ENCODE measurements at places on chromosomes 5 and 9.

- no peak for DNase-seq
Observed at GRCh38 chr5:167128581-167128980, 1162.9 kb upstream of the WWC1 start.

DNA sequence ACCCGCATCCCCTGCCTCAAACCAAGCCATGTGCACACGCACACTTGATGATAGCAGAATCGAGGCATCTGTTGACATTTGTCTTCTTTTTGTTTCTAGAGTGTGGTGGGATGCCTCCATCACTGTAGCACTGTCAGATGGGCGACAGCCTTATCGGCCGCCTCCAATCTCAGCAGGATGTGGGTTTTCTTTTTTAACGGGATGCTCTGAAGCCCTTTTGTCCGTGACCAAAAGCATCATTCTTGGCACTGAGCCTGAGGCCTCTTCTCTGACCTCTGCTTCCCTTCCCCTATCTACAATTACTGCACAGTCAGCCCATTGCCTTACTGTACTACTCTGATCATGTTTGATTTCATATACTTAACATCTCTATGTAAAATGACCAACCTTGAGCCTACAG, 78.3 kb downstream of the LMNB1 start:
- DNase-seq = no peak

GRCh38 chr9:136726631-136727191, 14.3 kb downstream of the DIPK1B start:
- no peak for DNase-seq

- DNase-seq = no peak
Observed at GRCh38 chr5:138932171-138932810, 57.2 kb upstream of the LRRTM2 start.

GRCh38 chr5:96821260-96821916, 13.6 kb upstream of the ERAP1 start:
- no peak for DNase-seq

DNA sequence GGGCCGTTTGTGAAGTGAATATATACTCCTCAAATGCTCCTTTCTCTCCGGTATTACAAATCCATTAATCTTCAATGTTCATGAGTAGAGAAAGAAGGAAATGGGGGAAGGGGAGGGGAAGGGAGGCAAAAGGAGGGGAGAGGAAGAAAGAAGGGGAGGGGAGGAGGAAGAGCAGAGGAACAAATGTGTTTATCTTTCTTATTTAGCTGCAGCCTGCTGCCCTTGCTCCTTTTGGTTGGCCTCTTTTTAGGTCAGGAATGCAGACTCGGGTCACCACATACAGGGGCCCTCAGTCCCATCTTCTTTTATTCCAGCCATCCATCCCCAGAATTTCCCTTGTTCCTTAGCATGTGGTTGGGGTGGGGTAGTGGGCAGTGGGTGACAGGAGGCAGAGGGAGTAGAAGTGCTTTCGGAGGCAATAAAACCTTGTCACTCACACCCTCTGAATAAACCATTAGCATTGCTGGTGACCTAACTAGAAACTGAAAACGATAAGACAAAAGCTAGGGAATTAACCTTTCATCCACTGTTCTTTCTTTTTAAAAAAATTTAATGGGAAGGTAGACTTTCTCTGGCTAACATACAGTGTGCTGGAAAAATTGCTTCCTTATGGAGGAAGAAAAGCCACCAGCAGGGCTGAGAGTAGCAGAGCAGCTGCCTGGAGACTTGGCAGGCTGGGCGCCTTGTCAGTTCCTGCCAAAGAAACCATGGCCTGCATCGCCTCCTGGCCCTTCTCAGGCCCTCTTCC, 16.8 kb upstream of the PRLR start:
- DNase-seq = no peak

DNA sequence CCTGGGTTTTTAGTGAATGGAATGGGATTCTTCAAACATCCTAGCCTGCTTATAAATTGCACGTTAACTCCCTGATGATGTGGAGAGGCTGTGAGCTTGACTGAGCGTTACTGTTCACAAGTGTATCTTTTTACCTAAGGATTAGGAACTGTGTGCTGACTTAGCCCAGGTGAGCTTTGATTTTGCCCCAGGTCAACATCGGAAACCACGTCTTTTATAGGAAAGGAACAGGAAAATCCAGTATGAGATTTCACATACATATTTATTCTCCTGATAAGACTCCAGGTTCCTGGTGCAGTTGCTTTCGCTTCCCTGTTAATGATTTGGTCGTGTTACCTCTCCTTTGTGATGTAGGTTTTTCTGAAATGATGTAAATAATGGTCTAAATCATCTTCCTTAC, 103.2 kb upstream of the BASP1 start:
- no peak for DNase-seq

DNA sequence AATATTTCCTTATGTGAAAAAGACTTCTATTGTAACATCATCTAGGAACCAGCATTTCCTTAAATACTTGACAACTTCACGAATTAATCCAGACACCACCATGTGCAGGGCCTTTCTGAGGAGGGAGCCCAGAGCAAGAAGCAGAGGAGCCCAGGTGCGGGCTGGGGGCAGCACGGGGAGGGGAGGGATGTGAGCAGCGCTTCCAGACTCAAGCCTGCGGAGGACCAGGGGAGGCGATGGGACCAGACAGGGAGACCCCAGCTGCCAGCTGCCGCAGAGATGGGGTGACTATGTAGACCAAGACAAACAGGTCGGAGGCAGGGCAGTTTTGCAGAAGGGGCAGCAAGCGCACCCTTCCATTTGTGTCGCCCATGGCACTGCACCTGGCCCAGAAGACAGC, 596.1 kb downstream of the IRX1 start:
- no peak for DNase-seq

DNA sequence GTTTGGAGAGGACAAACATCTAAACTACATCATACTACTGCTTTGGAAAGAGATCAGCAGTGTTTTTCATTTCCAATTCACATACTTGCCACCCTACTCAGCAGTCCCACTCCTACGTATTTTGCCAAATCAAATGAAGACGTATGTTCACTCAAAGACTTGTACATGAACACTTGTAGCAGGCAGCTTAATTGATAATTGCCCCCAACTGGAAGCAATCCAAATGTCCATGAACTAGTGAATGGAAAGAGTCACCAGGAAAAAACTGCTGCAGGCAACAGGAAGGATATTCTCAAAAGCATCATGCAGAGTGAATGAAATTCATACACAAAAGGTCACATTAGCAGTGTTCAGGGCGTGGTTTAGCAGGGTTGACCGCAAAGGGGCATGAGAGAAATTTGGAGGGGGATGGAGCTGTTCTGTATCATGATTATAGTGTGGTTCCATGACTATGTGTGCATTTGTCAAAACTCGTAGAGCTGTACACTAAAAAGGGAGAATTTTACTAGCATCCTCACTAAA, 38.8 kb downstream of the PAEP start:
- DNase-seq = no peak

DNA sequence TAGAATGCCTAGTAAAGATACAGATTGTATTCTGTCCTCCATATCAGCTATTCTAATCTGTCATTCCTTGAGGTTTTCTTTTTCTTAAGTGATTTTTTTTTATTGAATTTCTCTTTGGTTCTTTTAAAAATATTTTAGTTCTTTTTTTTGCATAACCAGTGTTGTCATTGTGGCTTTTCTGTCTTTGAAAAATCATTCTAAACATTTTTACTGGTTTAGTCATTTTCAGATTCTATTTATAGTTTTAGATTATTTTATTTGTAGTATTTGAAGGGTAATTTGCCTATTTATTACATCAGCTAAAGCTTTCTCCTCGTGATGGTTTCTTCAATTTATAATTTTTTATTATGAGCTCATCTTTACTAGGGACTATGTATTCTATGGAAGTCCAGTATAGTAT, 78.1 kb downstream of the NDUFAF2 start:
- DNase-seq = no peak

DNA sequence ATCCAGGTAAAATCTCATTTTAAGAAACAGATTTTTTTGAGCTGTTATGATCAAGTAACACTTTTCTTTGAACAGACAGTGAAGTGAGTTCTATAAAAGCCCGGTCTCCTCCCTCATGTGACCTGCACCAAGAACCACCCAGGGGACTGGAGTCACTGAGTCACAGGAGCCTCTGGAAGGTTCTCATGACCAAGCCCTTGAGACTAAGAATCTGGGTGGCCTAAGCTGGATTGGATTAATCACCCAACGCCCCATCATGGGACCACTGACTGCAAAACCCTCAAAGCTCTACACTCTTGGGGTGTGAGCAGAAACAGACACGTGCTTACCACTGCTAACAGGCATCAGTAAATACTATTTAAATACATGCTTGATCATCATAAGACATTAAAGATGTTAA, 48.4 kb downstream of the SECISBP2 start:
- no peak for DNase-seq

- no peak for DNase-seq
Observed at GRCh38 chr9:116366241-116366640, 212.7 kb downstream of the PAPPA start.

DNA sequence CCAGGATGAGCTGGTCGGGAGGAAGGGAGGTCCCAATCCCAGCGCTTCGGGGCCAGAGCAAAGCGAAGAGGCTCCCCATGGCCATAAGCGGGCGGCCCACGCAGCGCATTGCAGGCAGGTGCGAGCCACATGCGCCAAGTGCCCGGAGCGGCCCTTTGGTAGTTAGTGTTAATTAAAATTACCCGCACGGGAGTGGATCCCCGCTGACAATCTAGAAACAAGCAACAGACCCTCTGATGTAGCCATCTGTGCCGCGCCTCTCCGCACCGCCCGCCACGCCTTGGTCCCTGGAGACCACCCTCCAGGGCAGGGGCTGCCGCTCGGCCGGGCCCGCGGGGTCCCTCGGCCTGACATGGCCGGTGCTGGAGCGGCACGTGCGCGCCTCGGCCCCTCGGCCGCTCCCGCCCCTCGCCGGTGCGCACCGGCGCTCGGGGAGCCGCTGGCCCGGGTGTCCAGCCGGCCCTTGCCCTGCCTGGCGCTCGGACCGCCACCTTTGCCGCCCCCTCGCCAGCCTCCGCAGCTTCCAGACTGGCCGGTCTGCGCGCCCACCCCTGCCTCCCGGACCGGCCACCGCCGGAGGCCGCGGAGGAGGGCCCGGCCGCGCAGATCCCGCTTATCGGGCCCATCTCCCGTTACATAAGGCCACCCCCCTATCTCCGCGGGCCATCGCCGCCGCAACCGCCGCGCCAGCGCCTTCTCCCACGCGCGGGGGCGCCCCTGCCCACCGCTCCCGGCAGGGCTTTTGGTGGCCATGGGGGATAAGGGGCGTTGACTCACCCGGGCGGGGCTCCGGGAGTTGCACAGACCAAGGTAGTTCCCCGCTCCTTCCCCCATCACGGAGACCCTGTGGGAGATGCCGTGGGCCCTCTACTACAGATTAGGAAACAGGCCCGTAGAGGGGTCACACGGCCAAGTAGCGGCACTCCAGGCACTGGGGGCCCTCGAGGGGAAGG, 1.9 kb upstream of the IL13 start:
- no peak for DNase-seq

GRCh38 chr5:80714570-80715298, 60.0 kb upstream of the DHFR start:
- no peak for DNase-seq

GRCh38 chr5:95958310-95959014, 3.2 kb downstream of the ELL2 start:
- DNase-seq = no peak

DNA sequence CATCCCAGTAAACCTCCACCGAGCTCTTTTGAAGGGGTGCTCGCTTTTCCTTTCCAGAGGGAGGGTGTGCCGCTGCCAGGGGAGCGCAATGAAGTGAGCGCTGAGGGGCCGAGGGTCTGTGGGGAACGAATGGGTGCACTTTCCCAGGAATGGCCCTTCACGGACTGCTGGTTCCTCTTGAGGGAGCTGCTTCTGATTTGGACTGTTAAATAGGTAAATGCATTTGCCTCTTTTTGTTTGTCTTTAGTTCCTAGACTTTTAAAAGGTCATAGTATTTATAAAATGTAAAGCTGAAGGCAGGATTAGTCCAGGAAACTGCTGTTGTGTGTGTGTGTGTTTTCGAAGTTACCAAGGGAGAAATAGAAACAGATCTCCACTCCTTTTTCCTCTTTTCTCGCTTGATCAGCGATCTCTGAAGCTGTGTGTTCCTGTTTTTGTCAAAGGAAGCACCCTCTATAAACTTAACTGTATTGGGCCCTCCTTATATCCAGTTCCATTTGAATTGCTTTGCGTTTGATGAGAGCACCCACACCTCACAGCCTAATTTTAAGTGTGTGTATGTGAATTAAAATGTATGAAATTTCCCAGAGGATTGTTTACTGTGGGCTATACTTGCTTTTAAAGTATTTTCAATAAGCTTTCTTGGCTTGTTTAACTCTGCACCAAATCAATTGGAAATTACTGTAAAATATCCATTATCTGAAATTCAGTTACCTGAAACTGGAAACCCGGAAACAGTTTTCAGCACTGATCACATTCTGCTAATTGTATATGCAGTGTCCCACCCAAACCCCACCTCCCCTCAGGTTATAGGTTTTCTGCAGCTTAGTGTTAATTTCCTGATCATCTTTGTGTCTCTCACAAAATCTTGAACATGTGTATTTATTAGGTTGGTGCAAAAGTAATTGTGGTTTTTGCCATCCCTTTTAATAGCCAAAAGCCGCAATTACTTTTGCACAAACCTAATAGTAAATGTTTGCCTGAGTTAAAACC, 966 bp downstream of the SNX2 start:
- no peak for DNase-seq

GRCh38 chr5:17037751-17038150, 101.7 kb upstream of the MYO10 start:
- DNase-seq = no peak

- no peak for DNase-seq
Observed at GRCh38 chr5:91888810-91889209, 505.7 kb upstream of the ARRDC3 start.

- DNase-seq = peak; percentile 25
Observed at GRCh38 chr9:105414947-105415661, 32.7 kb upstream of the FSD1L start.

GRCh38 chr5:61563401-61563800, 231.3 kb downstream of the ZSWIM6 start:
- DNase-seq = no peak

GRCh38 chr9:78189461-78189860, 46.4 kb upstream of the CEP78 start:
- DNase-seq = no peak

DNA sequence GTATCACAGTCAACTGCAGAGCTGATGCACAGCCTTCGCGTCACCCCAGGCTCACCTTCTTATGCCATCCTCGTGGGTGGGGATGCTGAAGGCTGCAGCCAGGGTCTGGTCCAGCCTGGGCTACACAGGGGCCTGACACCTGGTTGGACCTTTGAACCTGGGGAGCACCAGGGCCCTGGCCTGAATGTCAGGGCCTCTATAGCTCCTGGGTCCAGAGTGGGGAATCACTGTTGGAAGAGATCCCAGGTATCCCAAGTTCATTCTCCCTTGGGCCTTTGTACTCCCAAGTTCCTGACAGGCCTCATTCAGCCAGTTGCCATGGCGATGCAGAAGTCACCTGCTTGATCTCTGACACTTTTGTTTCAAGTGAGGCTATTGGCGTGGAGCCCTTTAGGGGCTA, 43.8 kb downstream of the ZNF618 start:
- DNase-seq = no peak

- DNase-seq = no peak
Observed at GRCh38 chr5:34580983-34581382, 75.1 kb upstream of the RAI14 start.

DNA sequence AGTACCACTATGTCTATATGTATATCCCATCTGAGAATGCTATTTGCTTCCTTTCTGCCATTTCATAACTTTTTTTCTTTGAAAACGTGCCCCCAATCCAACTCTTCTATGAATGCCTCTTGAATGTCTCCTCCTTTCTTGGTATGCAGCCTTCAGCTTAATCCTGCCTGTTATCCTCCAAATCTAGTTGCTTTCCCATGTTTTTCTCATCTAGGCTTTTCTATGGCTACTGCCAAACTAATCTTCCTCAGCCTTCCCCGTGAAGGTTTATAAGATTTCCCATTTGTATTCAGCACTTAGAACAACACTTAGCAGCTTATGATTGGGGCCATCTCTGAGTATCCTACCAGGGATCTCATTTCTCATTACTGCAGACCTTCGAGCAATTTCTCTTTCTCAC, 2.5 kb downstream of the TGFBR1 start:
- no peak for DNase-seq
